ENCODE measurements at places on chromosomes 7 and 10.
A peak's percentile ranks its signal among the peaks of the same experiment; 100 is the strongest.

- DNase-seq = no peak
Observed at GRCh38 chr10:47261121-47261520, 38.9 kb upstream of the GDF10 start.

- no peak for DNase-seq
Observed at GRCh38 chr7:132472463-132473120, 103.7 kb downstream of the PLXNA4 start.

- DNase-seq = no peak
Observed at GRCh38 chr10:29482591-29483431, 152.0 kb downstream of the SVIL start.

GRCh38 chr7:73647725-73648592 lies 19.7 kb upstream of the VPS37D start:
- no peak for DNase-seq

- no peak for DNase-seq
Observed at GRCh38 chr7:19069842-19070241, 47.6 kb downstream of the TWIST1 start.

- DNase-seq = peak; percentile 35
Observed at GRCh38 chr10:69327463-69328379, 49.4 kb downstream of the HK1 start.

DNA sequence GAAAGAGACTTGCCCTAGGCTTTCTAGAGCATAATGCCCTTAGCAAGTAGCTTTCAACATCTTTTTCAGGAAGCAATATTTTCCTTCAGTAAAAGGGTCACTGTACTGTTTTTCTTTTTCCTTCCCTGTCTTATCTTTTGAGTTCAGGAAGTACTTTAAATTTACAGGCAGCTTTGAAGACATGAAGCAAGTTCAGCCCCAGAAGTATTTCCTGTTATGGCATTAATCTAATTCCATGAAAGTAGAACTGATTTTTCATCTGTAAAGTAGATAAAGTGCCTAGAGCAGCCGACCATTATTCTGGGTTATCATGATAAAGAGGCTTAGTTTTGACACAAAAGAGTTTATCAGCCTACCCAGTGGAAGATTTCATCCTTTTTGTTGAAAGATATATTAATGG lies 288.2 kb downstream of the ADK start:
- no peak for DNase-seq

DNA sequence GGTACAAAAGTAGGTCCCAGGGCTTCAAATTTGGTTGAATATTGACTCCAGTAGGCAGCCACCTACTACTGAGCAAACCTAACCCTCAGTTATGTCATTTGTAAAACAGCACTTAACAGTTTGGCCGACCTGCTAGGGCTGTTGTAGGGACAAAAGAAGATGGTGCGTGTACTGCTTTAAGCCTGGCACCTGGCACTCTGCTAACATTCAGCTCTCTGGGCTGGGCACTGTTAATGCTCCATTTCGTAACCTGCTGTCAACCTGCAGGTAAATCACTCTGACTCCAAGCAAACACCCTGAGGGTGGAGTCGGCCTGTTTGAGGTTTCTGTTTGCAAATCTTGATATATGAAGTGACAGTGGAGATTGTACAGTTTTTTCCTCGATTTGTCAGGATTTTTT lies 7.2 kb downstream of the ZKSCAN1 start:
- DNase-seq = no peak

DNA sequence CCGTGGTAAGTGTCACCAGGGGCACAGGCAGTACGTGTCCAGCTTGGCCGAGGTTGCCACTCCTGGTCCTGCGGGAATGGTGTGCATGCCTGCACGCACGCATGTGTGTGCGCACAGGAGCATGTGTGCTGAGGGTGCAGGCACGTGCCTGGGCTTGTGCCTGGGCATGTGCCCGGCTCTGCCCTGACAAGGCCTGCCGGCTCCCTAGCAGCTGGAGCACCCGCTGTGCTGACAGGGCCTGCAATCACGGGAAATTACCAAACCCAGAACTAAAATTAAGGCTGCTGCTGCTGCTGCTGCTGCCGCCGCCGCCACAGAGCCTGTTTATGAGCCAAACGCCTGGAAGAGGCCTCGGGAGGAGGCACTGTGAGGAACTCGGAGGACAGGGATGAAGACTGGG lies 28.7 kb downstream of the GHRHR start:
- no peak for DNase-seq

DNA sequence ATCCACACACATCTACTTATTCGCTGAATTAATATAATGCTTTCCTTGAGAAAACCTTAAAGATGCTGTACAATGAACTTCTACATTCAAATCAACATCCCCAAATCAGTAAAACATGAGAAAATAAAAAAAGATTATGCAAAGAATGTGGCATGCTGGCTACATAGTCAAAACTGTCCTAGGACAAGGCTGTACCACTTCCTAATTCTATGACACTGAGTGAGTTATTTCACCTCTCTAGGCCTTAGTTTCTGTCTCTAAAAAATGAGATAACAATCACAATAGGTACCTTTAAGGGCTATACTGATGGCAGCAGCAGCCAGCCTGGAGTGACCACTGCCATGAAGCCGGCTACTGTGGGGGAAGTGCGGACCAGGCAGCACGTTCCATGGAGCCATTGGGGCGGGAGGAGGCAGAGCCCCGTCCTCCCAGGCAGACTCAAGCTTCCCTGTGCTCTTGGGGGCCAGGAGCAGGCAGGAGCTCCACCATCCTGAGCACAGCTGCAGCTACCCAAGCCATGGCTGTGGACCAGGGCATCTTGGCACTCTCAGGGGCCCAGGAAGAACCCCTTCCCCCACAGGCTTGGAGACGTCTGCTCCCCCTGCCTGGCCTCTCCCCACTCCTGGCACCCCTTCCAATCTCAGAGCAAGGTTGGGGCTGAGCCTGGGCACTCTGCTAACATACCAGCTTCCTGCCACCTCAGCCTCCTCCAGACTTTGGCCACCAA lies 110.2 kb downstream of the ELAPOR2 start:
- DNase-seq = no peak

DNA sequence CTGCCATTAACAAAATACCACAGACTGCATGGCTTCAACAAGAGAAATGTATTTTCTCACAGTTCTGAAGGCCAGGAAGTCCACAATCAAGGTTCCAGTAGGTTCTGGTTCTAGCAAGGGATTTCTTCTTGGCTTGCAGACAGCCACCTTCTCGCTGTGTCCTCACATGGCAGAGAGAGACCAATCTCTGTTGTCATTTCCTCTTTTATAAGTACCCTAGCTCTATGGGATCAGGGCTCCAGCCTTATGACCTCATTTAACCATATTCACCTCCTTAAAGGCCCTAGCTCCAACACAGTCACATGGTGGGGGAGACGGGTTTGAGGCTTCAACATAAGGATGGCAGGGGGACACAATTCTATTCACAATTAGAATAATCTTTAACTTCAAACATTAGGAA lies 23.6 kb downstream of the ABI1 start:
- no peak for DNase-seq

DNA sequence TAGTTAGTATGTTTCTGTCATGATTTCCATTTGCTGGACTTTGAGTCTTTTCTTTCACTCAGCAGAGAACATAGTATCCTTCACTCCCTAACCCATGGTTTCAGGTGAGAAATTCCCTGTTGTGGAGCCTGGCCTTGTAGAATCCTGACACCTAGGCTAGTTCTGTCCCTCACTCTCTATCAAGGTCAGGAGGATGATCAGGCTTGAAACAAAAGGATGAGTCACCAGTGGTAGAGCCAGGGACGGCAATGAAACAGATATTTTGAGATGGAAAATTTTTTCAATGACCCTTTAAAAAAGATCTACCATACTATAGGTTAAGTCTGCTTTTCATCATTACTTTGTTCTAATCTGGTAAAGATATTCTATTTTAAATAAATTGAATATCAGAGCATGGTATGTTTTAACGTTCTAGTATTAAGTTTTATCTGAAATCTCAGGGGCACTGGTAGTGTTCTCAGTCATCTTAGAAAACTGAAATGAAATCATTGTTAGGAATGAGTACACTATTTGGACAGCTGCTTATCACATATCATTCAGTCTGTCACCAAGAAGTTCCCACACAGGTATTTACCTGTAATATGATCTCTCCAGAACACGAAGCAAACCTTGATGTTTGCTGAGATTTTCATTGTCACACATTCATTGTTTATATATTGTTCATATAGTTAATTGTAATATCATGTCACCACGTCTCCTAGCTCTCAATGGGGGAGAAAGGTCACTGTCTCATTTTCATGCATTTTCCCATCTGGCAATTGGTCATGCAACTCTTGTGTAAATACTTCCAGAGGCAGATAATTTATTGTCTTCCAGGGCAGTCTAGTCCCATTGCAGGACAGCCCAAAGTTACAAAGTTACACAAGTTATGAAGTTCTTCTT lies 299.9 kb upstream of the LRRTM3 start:
- no peak for DNase-seq

DNA sequence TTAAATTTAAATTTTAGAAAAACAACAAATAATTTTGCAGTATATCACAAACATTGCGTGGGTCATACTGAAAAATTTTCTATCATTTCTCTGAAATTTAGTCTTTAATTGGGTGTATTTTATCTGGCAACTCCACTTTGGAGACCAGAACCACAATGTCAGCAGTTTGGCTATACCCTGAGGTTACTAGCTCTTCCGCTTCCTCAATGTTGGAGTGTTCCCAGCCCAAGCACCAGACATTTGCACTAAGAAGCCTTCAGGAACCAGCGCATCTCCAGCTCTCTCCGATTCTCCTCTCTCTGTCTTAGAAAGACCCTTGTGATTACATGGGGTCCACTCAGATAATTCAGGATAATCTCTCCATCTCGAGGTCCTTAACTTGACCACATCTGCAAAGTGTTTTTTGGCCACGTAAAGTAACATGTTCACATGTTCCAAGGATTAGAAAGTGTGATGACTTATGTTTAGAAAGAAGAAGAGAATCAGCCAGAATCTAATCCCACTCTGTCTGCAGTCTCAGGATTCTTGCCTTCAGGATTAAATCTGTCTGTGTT lies 43.1 kb upstream of the ADRB1 start:
- DNase-seq = no peak

GRCh38 chr7:104923010-104923421 lies 91.0 kb upstream of the KMT2E start:
- DNase-seq = peak; percentile 68

Data from bone marrow (tissue), 2 donors.